ENCODE measurements at places on chromosomes 5 and 9.

- peak; percentile 62 for DNase-seq
These were observed 6.0 kb downstream of the POU5F2 start for GRCh38 chr5:93735378-93735777.

GRCh38 chr5:27511061-27511460, 472.7 kb upstream of the CDH9 start:
- DNase-seq: peak; percentile 39

DNA sequence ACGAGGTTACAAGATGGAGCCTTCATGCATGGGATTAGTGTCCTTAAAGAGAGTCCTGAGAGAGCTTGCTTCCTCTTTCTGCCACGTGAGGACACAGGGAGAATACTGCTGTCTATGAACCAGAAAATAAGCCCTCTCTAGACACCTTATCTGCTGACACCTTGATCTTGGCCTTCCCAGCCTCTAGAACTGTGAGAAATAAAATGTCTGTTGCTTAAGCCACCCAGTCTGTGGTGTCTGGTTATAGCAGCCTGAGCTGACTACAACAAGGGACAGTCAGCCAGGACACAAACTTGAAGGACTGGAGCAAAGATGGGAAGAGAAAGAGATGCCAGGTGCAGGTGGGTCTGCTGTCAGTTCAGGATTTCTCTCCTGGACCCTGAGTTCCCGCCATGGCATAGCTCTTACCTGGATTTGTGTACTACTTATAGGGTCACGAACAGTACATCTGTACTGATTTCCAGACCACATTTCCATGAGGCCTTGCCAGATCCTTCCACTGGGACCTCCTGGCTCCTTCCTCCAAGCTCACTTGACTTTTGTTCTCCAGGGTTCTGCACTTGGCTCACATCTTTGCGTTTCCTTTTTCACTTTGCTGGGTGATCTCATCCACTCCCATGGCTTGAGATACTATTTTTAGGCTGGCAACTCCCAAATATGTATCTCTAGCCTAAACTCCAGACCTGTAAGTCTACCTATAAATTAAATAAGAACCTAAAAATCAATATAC, 44.9 kb upstream of the LIFR start:
- peak; percentile 50 for DNase-seq

- DNase-seq: no peak
These were observed 522.9 kb downstream of the RASEF start for GRCh38 chr9:82539856-82540579.

GRCh38 chr9:274406-274805, 59.7 kb downstream of the DOCK8 start:
- no peak for DNase-seq

DNA sequence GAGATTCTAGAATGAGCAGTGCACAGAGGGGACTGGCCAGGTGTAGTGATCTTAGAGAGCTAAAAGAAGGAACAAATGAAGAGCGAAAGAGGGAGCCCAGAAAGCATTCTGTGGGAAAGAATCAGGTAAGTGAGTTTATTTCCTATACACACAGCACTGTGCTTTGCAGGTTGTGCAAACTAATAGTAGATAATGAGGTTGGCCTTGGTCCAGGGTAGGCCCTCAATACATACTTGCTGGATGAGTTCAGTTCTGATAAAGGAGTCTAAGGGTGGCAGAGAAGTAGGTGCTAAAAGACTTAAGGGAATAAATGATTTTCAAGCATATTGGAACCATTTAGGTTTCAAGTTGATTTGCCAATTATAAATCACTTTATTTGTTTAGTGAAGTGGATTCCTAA, 122.0 kb downstream of the NPR3 start:
- no peak for DNase-seq

DNA sequence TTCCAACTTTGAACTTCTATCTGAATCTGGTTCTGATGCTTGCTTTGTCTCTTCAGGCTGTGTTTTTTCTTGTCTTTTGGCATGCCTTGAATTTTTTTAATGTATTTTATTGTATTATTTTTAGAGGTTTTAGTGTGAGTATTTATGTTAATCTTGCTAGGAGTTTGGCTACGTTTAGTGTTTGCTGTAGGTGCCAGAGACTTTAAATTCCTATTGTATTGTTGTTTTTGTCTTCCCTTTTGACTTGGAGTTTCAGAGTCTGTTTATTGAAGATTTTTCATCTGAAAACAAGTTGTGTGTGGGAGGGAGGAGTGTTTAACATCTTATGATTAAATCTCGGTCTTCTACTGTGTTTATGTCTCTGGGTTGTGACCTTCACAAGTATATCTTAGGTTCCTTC, 956.8 kb downstream of the TLE1 start:
- no peak for DNase-seq

DNA sequence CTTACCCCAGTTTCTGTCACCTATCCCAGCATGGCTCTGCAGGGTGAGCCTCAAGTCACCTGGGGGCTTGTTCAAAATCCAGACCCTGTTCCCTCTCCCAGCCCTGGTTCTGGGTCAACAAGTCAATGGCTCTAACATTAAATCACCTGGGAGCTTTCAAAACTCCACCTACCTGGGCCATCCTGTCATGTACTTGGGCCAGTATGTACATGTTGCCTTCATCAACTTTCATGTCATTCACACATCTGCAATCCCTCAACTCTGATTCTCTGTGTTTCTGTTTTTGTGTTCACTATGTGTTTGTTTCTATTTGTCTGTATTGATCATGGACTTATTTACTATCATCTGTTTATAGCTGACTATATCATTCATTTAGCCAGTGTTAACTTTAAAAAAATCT, 2.1 kb upstream of the SH3GLB2 start:
- no peak for DNase-seq

GRCh38 chr5:157801-158200, 33.5 kb upstream of the LRRC14B start:
- DNase-seq: no peak

GRCh38 chr5:61303346-61303745, 28.7 kb upstream of the ZSWIM6 start:
- no peak for DNase-seq

DNA sequence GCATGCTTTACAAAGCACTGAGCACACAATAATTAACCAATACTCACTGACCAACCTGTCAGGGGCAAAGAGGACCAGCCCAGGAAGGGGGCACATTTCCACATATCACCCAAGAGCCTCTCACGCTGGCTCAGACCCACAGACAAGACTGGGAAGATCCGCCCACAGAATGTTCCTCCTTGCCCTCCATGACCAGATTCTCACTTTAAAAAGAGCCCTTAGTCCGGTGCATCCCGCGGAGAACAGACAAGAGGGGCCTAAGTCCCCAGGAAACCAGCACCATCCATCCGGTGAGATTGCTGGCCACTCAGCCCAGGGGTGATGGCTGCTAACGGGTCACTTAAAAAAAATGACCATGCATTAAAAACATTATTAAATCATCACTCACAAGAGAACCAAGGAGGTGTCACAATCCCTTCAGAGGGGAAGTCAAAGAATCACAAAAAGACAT, 32.9 kb downstream of the SEMA4D start:
- no peak for DNase-seq

DNA sequence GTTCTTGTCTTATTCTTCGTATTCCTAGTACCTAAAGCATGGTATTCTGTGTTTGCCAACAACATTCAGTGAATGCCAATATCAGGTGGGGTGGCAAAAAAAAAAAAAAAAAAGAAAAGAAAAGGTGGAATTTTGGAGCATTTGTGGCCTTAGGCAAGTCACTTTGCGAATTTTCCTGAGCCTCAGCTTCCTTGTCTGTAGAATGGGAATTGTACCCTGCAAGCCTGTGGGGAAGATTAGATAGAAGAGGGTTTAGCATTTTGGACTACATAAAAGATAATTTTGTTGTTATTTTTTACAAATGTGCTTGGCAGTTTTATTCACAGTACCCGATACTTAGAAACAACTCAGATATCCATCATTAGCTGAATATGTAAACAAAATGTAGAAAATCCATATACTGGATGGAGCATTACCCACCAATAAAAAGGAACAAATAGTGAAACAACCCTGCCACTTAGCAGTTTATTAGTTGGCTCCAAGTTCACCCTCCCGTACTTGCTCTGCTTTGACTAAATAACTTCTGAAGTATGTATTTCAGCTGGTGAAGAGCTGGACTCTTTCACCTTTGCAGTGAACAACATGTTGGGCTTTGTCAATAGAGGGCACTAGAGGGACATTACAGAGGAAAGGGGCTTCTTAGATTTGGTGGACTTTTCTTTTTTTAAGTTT, 13.6 kb downstream of the UBE2D2 start:
- peak; percentile 79 for DNase-seq

GRCh38 chr5:133287500-133287899, 235.7 kb downstream of the HSPA4 start:
- peak; percentile 70 for DNase-seq

- DNase-seq: no peak
These were observed 171.0 kb downstream of the ZNF462 start for GRCh38 chr9:107033966-107034365.

DNA sequence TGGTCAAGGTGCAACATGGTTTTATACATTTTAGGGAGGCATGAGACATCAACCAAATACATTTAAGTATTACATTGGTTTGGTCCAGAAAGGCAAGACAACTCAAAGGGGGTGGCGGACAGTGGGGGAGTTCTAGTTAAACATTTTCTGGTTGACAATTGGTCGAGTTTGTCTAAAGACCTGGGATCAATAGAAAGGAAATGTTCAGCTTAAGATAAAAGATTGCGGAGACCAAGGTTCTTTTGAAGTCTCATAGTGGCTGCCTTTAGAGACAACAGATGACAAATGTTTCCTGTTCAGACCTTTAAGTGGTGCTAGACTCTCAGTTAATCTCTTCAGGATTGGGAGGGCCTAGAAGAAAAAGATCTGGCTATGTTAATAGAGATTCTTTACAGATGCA, 47.7 kb upstream of the TTC39B start:
- no peak for DNase-seq

GRCh38 chr5:159332800-159333544, 2.7 kb upstream of the IL12B start:
- no peak for DNase-seq

- no peak for DNase-seq
These were observed 9.4 kb upstream of the PWWP2A start for GRCh38 chr5:160128632-160129031.

- peak; percentile 98 for DNase-seq
These were observed 149.5 kb downstream of the FANCC start for GRCh38 chr9:95167998-95168397.

DNA sequence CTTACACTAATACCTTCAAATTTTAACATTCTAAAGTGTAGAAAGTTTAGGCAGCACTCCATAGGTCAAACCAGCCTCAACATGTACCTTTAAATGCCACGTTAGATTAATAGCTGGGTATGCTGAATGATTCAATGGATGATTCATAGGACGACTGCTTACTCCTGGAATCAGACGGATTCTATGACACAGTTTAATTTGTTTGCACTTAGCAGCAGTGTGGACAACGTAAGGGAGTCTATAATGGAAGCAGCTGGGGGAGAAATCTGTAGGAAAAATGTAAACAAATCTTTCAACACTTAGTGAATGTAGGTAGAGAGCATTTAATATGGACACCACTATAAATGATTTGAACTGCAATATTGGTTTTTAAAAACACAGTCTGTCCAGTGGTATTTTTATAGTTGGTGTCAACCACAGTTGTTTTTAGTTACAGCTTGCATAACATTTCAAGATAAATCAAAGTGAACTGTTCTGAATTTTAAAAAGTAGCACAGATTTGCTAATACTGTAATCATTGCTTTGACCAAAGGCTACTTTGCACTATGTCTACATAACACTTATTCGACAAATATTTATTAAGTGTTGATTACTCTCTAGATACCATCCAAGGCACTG, 701.5 kb upstream of the MEF2C start:
- peak; percentile 59 for DNase-seq

DNA sequence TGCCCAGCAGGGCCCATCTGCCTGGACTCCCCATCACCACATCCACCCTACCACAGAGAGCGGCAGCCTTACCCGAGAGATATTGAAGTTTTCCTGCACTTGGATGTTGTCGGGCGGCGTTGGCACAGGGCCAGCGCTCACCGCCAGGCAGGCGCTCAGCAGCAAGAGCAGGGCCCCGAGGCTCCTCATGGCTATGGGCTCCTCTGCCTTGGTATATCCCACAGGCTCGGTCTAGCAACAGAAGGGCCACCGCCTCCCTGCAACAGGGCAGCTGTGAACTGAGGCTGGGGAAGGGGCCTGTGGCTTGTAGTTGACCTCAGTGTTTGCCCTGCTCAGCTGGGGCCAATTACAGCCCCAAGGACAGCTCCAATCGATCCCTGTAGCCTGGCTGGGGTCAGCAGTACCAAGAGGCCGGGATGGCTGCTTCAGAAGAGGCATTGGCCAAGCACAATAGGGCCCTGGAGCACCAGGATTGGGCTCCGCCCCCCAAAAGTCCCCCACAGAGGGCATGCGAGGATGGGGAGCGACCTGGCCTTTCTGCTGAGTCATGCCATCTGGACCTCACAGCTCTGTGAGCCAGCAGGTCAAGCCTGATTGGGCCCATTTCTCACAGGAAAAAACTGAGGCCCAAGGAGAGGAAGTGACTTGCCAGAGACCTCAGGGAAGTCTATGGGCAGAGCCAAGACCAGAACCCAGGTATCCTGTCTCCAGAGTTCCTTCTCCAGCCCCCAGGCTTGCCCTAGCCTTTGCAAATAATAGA, at the start of gene AMBP:
AMBP (minus strand) TSS at position 280 of the 760 bp plus-strand sequence; CDS start at position 189, 91 bp downstream.
- no peak for DNase-seq

GRCh38 chr5:131773805-131774204, 23.0 kb downstream of the FNIP1 start:
- DNase-seq: no peak

- peak; percentile 91 for DNase-seq
These were observed 46.1 kb downstream of the PTTG1 start for GRCh38 chr5:160467555-160468362.

GRCh38 chr5:13972029-13972428, 27.5 kb upstream of the DNAH5 start:
- DNase-seq: no peak

GRCh38 chr9:22731786-22732185, 285.2 kb downstream of the DMRTA1 start:
- no peak for DNase-seq

DNA sequence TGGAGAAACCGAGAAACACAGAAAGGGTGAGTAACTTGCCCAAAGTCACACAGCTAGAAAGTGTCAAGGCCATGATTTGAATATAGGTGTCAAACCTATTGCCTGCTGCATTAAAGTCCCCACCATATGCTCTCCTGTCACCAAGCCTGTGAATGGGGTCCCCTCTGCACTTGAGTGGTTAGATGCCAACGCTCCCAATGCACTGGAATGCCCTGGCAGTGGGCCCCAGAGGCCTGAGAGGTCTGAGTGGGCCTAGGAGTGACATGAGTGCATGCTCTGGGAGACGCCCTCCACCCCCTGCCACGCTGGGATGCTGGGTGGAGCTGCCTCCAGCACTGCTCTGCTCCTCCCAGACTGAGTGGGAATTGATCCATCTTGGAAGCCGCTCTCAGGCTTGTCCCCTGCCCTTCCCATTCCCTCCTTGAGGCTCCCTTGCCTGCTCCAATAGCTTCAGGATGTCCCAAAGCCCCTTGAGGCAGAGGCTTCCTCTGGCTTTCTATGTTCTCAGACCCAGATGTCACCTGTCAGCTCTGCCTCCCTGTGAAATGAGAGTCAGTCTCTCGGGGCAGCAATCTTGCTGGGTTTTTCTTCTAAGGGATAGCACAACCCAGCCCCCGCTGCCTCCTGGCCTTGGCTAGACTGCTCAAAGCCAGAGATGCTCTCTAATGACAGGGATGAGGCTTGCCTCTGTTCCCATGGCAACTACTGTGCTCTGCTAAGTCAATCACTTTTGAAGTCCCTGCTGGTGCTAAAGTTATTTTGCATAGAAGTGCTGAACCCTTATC, 6.6 kb upstream of the ARSI start:
- DNase-seq: no peak
